Left colon (tissue), 2 donors: ENCODE measurements at places on chromosomes 6 and 20. TPM values are rescaled to one million over a fixed set of nuclear protein-coding genes. Genes with fewer than 3 reads are reported as not detected.

PLCB1 gene
- total RNA-seq = 8.5 TPM

TNNC2 gene
- 5.1 TPM for total RNA-seq

CCN6 gene
- total RNA-seq = not detected

SPATA2 gene
- total RNA-seq = 19.9 TPM

TBX18 gene
- 0.49 TPM for total RNA-seq

PAX1 gene
- not detected for total RNA-seq

TBXT gene
- total RNA-seq = not detected

SLC17A3 gene
- not detected for total RNA-seq

TGM3 gene
- total RNA-seq = 0.43 TPM

OPN5 gene
- total RNA-seq = not detected

RAD21L1 gene
- total RNA-seq = not detected

NRSN1 gene
- total RNA-seq = 0.45 TPM

BEND6 gene
- 0.53 TPM for total RNA-seq

ALDH8A1 gene
- total RNA-seq = 0.56 TPM

BPIFB1 gene
- total RNA-seq = not detected

PGBD1 gene
- 1.5 TPM for total RNA-seq

HLA-DMB gene
- 21.3 TPM for total RNA-seq

SLC26A8 gene
- total RNA-seq = 0.50 TPM

CCN5 gene
- 2.8 TPM for total RNA-seq

PRRT1 gene
- 2.0 TPM for total RNA-seq
